Activated naive CD8-positive, alpha-beta T cell treated with anti-CD3 and anti-CD28 coated beads, Interleukin-2, amount 10 ng/mL, durations not matched to agents 7 days and 5 days (primary cell): ENCODE measurements at places on chromosomes 11 and 22. TPM values are rescaled to one million over a fixed set of nuclear protein-coding genes. Genes with fewer than 3 reads are reported as not detected.

OR5AK2 gene
- not detected for total RNA-seq

MARK2 gene
- 60.6 TPM for total RNA-seq

TRIM68 gene
- total RNA-seq = 17.7 TPM

PRDX5 gene
- total RNA-seq = 91.2 TPM

NPAS4 gene
- total RNA-seq = 0.67 TPM

ZNRF3 gene
- 1.1 TPM for total RNA-seq

TREH gene
- not detected for total RNA-seq

TRIM49D2 gene
- total RNA-seq = not detected

LARGE2 gene
- 2.7 TPM for total RNA-seq

FIBIN gene
- total RNA-seq = not detected

APOA5 gene
- not detected for total RNA-seq

CCDC89 gene
- total RNA-seq = 0.43 TPM

ATXN10 gene
- total RNA-seq = 81.0 TPM

SESN3 gene
- total RNA-seq = 48.8 TPM

DTX4 gene
- total RNA-seq = 0.47 TPM

OTOG gene
- not detected for total RNA-seq

KCTD14 gene
- not detected for total RNA-seq

PPP2R1B gene
- 45.1 TPM for total RNA-seq

CXCR5 gene
- total RNA-seq = 1.9 TPM

GNAZ gene
- total RNA-seq = 0.22 TPM

SLC25A45 gene
- total RNA-seq = 29.6 TPM

ME3 gene
- total RNA-seq = 1.2 TPM

POTEH gene
- total RNA-seq = not detected

C11orf16 gene
- not detected for total RNA-seq

TCN2 gene
- total RNA-seq = 0.94 TPM

RPS6KA4 gene
- total RNA-seq = 32.4 TPM

SIK2 gene
- total RNA-seq = 10.2 TPM

PRR33 gene
- total RNA-seq = not detected

SEPTIN3 gene
- 0.31 TPM for total RNA-seq

PRDM10 gene
- 17.6 TPM for total RNA-seq

MRGPRX3 gene
- total RNA-seq = not detected
